Dermis lymphatic vessel endothelial cell (primary cell): ENCODE measurements at places on chromosomes 6 and 20. TPM values are rescaled to one million over a fixed set of nuclear protein-coding genes. Genes with fewer than 3 reads are reported as not detected.

Gene SYTL3
- 0.76 and 0.77 TPM in 2 replicates for total RNA-seq

Gene GTSF1L
- total RNA-seq: 0.09 TPM in 1 of 2 replicates, not detected in the other

Gene WFDC10B
- not detected in 2 replicates for total RNA-seq

Gene SPINT4
- not detected in 2 replicates for total RNA-seq

Gene KIF25
- total RNA-seq: not detected in 2 replicates

Gene ENTPD6
- 33.9 and 35.0 TPM in 2 replicates for total RNA-seq

Gene BIRC7
- total RNA-seq: under 0.01 TPM in 1 of 2 replicates, not detected in the other

Gene ARHGAP40
- total RNA-seq: not detected in 2 replicates

Gene SEMG1
- not detected in 2 replicates for total RNA-seq

Gene TMEM244
- total RNA-seq: not detected in 2 replicates

Gene LPA
- not detected in 2 replicates for total RNA-seq

Gene RNF39
- total RNA-seq: under 0.01 TPM in 1 of 2 replicates, not detected in the other

Gene AVP
- total RNA-seq: not detected in 2 replicates

Gene ASIP
- total RNA-seq: not detected in 2 replicates
